ENCODE measurements at places on chromosomes 13 and 19.

GRCh38 chr19:50488389-50489194 is 11.9 kb upstream of the GARIN5A start:
- no peak for DNase-seq

DNA sequence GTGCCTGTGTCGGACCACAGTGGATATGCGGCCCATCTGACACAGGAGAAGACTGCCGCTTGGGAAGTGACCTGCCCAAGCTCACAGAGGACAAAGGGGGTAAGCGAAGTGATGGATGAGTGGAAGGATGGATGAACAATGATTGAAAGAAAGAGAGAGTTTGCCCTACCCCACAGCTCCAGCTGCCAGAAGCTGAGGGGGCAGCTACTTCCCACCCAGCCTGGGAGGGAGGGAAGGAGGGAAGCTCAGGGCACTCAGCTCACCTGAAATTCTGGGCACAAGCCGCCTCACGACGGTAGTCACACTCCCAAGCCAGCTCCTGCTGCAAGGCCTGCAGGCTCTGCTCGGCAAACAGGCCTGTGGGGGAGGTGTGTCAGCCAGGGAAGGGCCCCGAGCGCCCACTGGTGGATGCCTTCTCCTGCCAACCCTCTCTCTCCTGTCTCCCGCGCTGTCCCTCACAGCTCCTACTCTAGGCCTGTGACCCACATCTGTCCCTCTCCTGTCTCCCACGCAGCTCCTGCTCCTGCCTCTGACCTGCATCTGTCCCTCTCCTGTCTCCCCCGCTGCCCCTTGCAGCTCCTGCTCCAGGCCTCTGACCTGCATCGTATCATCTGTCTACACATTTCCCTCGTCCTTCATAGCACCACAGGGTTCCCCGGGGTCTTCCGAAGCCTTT is 12.0 kb upstream of the NUMBL start:
- no peak for DNase-seq

DNA sequence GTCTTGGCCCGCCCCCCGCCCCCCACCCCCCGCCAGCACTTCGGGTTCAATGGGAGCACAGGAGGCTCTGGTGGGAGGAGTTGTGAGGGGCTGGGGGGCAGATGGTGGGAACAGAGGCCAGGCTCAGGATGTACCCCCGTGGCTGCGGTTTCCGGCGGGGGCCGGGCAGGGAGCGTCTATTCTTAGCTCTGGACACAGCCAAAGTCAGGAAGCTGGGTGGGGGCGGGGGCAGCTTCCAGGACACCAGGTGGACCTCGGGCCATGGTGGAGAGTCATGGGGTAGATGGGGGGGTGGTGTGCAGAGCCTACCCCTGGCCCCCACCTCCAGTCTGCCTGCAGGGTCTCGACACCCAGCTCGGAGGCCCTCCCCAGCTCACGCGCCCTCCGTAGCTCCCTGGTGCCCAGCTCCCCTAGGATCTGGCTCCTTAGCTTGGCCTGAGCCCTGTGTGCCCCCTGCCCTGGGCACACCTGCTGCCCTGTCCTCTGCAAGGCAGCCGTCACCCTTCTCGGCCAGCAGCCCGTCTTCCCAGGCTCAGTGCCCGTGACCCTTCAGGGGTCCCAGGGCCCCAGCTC is 2.2 kb upstream of the TBXA2R start:
- DNase-seq: no peak

DNA sequence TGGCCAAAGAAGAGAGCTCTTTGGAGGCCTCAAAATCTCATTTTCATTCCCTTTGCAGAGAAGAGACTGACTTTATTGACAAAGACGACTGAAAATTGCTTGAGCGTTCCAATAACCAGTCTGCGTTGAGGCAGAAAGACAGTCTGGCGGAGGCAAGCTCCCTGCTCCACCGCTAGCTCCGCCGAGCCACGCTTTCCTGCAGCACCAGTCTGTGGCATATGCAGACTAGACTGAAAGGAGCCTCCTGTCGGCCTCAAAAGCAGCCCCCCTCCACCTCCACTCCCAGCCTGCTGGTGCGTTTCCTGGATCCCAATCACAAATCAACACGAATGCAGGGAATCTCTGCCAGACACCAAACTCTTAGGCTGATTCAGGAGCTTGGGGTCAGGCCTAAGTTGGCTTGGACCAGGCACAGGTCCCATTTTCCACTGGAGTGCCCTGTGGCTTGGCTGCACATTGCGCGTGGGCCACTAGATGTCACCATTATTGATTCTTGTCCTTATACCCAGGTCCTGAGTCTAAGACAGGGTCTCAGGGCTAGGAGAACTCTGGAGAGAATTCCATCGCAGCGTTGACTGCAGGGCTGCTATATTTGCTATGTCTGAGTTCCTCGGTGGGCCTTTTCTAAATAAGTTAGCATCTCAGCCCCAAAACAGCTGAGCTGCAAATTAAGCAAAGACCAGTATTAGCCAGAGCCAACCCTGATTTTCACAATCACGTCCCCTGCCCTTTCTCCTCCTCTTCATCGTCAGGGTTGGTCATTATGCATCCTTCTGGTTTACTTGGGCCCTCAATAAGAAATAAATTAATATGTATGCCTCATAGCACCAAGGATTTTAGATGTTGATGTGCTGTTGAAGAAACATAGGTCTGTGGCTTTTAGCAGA is 5.2 kb upstream of the ZNF507 start:
- DNase-seq: no peak

GRCh38 chr13:113528101-113528812 is 37.7 kb upstream of the DCUN1D2 start:
- DNase-seq: no peak

DNA sequence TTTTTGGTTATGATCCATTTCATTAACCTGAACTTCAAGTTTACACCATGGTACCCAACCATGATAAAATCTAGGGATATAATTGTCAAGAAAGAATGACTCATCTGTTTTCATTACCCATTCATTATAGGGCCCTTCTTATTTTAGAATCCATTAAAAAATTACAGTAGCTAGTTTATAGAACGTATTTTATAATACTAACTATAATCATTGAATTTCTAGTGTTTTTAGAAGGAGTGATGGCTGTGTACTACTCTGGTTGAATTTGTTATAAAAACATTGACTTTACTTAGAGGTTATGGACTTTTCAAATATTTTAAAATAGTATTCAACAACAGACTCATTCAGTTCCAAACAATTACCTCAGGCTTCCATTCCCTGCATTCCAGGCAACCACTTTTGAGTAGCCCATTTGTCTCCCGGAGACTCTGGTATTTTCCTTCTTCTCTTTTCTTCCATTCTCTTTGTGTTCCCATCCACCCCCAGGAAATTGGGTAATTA is 71.9 kb upstream of the KLF12 start:
- DNase-seq: no peak

DNA sequence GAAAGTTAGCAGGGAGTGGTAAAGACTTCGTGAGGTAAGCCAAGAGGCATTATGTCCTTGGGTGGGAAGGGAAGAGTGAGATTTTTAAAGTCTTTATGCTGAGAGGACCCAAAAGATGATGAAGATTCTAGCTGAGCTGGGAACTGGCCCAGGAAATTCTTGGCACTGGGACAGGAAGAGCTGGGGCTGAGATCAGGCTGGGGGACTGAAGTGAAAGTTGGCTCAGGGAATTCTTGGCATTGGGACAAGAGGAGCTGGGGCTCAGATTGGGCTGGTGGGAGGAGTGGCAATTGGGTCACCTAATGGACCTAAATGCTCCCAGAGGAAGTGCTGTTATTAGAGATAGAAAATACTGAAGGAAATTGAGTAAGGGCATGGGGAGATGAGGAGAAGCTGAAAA is 8.8 kb downstream of the SCEL start:
- DNase-seq: no peak

- no peak for DNase-seq
These were observed 55.4 kb upstream of the ATP12A start for GRCh38 chr13:24624801-24625231.

GRCh38 chr13:52164989-52165388 is 5.6 kb upstream of the NEK3 start:
- no peak for DNase-seq

GRCh38 chr19:28297036-28297435 is 915.9 kb downstream of the UQCRFS1 start:
- no peak for DNase-seq

DNA sequence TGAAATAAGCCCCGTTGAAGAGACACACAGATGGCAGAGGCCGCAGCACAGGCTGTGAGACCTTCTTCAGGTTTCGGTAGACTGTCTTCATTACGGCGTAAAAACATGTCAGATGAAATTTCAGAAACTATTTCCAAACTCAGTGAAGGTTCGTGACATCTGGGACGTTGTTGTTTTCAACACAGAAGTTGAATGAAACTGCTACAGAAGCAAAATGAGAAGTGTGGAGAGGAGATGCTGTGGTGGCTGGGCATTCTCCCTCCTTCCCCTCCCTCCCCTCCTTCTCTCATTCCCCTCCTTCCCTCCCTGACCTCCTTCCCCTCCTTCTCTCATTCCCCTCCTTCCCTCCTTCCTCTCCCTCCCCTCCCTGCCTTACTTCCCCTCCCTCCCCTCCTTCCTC is 113.6 kb downstream of the ATP11A start:
- DNase-seq: no peak

DNA sequence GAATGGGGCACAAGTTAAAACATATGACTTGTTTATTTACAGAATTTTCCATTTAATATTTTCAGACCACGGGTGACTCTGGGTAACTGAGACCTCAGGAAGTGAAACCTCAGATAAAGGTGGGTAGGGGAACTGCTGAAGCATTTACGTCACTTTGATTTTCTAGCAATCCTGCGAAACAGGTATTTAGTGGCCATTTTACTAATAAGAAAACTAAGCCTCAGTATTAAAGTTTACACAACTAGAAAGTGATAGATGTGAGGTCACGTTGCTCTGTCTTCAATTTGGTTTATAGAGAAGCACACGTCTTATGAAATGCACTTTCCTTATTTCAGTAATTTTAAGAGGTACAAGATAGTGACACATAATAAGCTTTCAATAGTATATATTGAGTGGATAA is 402.8 kb downstream of the FGF9 start:
- DNase-seq: no peak

- DNase-seq: no peak
These were observed 10.3 kb upstream of the GARIN5A start for GRCh38 chr19:50486823-50487515.

DNA sequence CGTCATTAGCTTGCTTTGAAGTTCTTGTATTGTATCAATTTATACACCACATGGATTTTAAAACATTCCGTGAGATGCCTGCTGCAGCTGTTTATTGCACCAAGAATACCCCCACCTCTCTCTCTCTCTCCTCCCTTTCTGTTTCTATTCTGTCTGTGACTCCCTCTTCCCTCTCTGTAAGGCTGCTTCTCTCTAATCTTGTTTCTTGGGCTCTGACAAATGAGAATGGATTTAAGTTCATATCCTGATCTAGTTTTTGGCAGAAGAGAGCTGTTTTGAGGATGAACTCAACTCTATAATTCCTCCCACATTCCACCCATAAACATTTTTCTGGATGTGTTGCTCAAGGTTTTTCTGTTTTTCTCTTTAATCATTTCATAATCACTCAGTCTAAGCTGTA is 144.3 kb upstream of the FRY start:
- no peak for DNase-seq

- DNase-seq: no peak
These were observed 109.1 kb downstream of the NALCN start for GRCh38 chr13:101307181-101307701.

GRCh38 chr13:80132741-80133601 is 208.0 kb downstream of the SPRY2 start:
- no peak for DNase-seq

DNA sequence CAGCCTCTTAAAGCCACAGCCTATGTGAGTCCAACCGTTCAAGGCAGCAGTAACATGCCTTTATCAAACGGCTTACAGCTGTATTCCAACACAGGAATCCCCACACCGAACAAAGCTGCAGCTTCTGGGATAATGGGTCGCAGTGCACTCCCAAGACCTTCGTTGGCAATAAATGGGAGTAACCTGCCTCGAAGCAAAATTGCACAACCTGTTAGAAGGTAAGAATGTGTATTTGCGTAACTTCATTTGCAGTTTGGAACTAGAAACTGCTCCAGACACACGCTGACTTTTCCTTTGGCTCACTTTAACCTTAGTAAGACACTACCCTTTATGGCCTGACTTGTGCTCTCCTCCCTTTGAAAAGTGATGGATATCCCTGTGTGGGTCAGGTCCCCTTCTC is 63.4 kb downstream of the SLAIN1 start:
- no peak for DNase-seq

DNA sequence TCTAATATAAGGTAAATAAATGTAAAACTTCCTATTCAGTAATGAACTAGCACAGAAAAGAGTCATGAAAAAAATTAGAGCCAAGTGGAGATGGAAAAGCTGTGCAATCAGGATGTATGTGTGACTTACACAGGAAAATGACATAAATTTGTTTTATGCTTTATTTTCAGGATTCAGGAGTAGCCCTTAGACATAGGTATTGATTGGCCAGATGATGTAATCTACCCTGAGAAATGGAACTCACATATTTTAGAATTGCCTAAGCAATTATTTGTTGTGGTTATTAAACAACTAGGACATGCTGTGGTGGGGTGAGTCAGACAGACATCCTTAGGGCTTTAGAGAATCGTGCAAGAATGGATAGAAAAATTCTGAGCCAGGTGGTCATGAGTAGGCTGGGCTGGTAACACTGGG is 110.6 kb downstream of the PCDH9 start:
- DNase-seq: no peak

DNA sequence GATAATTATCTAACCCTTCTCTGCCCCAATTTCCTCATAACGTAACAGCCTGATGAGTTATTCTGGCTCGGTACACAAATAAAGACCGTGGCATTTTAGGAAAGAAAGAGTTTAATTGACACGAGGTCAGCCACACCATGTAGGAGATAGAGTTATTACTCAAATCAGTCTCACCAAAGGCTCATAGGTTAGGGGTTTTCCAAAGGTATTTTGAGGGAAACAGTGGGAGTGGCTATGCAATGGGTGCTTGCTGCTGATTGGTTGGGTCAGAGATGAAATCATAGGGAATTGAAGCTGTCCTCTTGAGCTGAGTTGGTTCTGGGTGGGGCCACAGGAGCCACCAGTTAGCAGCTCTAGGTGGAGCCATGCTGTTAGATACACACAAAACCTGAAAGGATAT is 137.5 kb downstream of the FREM2 start:
- no peak for DNase-seq

DNA sequence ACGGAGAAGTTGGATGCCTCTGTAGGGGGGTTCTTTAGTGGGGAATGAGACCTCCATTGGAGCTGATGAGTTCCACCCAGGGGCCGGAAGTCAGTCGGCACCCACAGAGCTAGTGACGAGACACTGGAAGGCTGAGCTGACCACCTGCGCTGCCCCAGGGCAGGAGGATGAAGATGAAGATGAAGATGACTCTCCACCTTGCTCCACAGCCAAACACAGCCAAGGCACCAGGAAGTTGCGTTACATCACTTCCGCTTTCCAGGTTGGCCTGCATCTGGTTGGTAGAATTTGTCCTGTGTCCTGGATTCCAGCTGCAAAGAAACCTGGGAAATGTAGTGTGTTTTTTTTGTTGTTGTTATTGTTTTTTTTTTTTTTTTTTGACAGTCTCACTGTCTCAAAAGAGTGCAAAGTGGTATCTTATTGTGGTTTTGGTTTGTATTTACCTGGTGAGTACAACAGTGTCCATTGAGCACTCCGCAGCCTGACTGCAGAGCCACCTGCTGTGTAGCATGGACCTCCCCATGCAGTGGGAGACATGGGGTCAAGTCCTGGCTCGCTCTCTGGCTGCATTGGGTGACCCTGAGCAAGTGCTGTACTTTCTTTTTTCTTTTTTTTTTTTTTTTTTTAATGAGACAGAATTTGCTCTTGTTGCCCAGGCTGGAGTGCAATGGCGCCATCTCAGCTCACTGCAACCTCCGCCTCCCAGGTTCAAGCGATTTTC is 1.9 kb downstream of the TBC1D17 start:
- no peak for DNase-seq
